ENCODE measurements at places on chromosomes 12 and 14. TPM values are rescaled to one million over a fixed set of nuclear protein-coding genes. Genes with fewer than 3 reads are reported as not detected.

Gene HOXC5
- not detected for total RNA-seq

Gene GYS2
- not detected for total RNA-seq

Gene SERPINA3
- total RNA-seq: not detected

Gene PTPRQ
- total RNA-seq: not detected

Gene MLH3
- 40.2 TPM for total RNA-seq

Gene TCL1A
- not detected for total RNA-seq
